ENCODE measurements at places on chromosomes 16 and 17.
A peak's percentile ranks its signal among the peaks of the same experiment; 100 is the strongest.

DNA sequence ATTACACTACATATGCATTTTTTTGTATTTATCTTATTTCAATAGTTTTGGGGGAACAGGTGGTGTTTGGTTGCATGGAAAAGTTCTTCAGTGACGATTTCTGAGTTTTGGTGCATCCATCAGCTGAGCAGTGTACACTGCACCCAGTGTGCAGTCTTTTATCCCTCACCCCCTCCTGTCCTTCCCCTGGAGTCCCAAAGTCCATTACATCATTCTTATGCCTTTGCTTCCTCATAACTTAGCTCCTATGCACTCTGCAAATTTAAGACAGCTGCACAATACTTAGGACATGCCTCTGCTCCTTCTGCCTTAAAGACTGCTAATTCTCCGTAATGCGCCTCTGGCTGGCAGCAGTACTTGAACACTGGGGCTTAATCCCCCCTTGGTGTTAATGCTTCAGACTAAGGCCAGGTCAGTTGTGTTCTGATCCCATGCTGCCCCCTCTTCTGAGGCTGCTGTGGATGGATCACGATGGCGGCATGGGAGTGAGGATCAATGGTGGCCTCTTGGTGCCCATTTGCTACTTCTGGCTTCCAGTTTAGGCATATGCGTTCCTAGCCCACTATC, 146.2 kb downstream of the PARN start:
- DNase-seq: no peak

DNA sequence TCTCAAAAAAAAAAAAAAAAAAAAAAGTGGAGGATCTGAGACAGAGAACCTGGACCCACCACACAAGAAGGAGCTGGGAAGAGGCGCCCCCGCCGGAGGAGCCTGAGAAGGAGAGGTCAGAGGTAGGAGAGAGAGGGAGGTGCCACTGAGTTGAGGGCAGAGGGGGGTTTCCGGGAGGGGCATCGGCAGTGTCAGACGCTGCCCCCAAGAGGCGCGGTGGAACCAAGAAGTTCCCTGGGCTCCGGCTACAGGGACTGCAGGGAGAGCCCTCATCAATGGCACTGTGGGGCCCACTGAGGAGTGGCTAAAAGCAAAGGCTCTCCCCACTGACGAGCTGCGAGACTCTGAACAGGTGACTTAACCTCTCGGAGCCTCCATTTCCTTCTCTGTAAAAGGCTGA, 4.2 kb downstream of the CCDC42 start:
- no peak for DNase-seq

DNA sequence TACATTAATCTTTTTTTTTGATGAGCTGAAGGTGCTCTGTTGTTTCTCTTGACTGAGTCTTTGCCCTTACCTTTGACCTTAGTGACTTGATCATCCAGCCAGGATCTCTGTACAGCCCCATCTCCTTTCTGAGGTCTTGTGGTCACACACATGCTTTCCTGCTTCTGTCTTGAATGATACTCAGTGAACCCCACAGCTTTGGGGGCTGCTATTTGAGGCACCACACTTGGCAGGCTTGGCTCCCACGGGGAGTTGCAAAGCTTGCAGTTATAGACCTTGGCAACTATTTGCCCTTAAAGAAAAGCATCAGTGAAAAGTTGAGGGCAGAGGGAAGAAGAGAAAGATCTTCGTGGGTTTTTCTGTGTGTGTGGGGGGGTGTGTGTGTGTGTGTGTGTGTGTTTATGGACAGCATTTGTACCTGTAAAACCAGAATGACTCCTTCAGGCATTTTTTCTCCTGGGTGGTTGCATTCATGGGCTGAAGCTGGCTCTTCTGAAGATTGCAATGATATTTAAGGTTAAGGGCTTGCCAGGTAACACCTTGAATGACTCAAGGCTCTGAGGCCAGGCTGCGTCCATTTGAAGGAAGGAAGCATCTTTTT, 101.6 kb downstream of the MSI2 start:
- DNase-seq: no peak

GRCh38 chr16:89357055-89357816, 133.1 kb downstream of the ANKRD11 start:
- DNase-seq: peak; percentile 69

DNA sequence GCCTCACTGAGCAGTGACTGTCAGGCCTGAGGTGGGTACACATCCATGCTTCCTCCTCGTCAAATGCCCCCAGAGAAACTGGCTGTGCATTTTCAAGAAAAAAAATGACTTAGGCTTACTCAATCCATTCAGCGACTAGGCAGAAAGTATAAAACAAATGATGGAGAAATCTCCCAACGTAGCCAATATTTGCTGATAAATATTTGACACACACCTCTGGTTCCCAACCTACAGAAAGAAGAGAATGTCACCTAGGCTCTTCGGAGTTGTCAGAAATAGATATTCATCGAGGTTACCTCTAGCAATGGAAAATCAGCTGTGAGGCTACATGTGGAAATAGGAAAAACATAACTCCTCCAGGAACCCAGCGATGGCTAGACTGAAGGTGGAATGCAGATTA, 12.4 kb upstream of the TOM1L1 start:
- no peak for DNase-seq

DNA sequence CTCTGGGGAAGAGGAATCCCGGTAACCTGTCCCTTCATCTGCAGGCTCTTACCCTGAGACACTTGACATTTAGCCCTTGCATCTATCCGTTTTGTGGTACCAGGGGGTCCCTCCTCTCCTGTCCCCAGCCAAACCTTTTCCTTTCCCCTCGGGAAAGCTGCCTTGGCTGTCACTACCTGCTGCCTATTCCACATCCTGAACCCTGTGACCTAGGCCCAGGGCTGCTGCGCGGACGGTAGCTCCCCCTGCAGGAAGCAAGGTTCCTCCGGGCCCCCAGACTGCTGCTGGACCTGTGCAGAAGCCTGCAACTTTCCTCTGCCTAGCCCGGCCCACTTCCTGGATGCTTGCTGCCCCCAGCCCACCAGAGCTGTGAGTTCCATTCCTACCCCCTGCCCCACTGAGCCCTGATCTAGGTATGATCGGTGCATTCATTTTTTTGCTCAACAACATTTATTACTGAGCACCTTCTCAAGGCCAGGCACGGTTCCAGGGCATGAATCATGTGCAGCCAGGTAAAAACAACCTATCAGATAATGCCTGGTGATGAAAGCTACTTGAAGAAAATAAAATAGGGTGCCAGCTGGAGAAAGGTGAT, 10.5 kb upstream of the ALDOA start:
- DNase-seq: no peak

- DNase-seq: no peak
Measured at GRCh38 chr17:79702034-79702433, 28.7 kb upstream of the ENPP7 start.

- DNase-seq: no peak
Measured at GRCh38 chr17:17253406-17253805, 16.4 kb upstream of the FLCN start.

GRCh38 chr16:50835358-50836060, 93.6 kb downstream of the CYLD start:
- no peak for DNase-seq

- no peak for DNase-seq
Measured at GRCh38 chr16:16105646-16106045, 117.6 kb downstream of the ABCC6 start.

DNA sequence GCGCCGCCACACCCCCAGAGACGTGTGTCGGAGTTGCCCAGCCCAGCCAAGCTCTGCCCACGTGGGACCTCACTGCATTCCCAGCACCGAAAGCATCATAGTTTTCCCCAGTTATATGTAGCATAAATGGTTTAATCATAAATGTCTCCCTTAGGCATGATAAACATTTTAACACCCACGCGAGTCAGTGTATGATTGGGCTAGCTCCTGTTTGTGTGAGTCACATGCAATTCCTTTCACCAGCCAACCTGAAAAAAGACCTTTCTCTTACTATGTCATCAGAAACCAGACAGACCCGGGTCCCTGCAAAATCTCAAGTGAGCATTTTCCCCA, 9.2 kb downstream of the TAF1C start:
- no peak for DNase-seq

DNA sequence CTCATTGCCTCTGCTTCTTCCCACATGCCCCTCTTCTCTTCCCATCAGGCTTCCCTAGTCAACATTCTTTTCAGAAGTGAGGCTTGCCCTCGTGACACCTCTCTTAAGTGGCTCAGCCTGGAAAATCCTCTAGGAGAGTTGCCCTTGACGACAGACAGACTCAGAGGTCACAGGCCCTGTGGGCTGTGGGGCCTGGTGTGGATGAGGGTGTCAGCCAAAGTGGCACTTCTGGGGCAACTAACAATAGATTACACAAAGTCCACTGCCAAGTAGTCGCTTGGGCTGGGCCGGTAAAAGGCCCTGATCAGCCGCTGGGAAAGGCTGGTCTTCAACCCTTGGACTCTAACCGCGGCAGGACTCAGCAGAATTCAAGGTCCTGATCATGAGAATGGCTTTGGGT, 33.7 kb upstream of the METTL16 start:
- DNase-seq: no peak

DNA sequence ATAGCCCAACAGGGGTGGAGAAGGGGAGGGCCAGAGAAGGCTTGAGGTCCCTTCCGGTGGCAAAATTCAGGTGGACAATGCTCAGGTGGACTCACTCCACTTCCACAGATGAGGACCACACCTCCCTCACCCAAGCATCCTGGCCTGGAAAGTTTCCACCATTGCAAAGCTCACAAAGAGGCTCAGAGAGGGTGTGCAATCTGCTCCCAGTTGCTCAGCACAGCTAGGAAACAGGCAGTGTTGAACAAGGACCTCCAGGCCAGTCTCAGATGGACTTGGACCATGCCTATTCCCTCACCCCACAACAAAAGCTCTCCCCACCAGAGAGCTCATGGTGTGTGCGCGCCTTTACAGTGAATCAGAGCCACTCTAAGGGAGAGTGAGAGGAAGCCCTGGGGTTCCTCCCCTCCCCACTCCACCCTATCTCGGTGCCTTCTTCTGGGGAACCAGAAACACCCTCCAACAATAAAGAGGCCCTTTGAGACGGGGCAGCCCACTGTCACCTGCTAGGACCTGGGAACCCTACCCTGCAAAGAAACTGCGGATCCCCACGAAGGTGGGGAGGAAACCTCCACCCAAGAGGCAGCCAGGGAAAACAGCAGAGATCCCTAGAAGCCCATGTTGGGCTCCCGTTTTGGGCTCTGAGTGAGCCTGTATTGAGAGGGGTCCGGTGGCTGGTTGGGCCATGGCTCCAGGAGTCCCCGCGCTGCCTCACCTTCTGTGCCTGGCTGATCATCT, 1.6 kb downstream of the FAM83G start:
- peak; percentile 27 for DNase-seq

DNA sequence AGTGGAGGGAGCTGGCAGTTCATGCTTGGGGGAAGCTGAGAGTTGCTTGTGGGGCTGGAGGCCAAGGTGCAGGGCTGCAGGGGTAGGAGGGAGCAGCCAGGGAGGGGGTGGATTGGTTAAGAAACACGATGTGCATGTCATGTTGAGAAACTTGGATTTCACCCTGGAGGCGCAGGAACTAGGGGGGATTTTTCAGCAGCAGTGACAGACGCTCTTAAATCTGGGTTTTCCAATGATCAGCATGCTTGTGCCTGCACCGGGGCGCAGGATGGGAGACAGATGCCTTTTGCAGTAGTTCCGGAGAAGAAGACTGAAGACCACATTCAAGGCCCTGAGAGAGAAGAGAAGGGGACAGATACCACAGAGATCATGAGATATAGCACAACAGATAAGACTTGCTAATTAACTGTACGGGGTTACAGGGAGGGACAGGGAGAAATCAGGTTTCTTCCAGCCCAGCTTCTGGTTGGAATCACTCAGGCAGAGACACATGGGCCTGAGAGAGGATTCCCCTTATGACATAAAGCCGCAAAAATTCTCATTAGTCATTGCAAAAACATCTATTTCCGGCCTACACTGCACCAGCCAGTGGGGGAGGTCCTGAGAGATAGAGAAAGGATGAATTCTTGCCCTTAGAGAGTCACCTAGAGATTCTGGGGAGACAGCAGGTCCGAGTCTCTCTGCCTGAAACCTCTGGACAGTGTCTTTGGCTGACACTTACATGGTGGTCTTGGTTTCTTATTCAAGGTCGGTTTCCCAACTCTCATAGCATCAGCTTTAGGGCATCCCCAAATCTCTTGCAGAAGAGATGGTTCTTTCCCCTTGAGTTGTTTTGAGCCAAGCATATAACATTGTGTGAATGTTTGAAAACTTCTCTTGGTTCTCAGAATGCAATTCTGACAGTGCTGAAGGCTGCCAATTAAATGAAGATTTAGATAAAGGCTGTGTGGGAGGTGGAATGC, 27.1 kb downstream of the CDH13 start:
- no peak for DNase-seq

- DNase-seq: no peak
Measured at GRCh38 chr16:52721331-52721730, 174.4 kb upstream of the TOX3 start.

GRCh38 chr17:29568331-29569244, at the start of gene TP53I13:
Gene TP53I13 (plus strand): TSS chr17:29568701. CDS start chr17:29568759, 58 bp downstream.
- DNase-seq: peak; percentile 51

GRCh38 chr16:35751191-35751941, 2292.0 kb downstream of the TP53TG3F start:
- DNase-seq: no peak

DNA sequence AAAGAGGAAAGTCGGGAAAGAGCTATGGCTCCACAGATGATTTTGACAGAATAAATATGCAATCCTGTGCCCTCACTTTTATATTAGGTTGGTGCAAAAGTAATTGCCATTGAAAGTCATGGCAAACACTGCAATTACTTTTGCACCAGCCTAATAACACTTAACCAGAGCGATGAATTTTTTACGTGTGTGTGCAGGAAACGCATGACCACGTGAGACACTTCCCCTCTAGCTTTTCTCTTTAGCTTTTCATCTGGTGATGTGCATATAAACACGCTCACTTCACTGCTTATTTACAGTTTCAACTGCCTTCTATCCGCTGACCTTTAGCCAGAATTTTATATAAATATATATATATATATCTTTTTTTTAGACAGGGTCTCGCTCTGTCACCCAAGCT, 216.3 kb upstream of the PSMD7 start:
- DNase-seq: no peak

- no peak for DNase-seq
Measured at GRCh38 chr17:17710728-17711541, 29.7 kb downstream of the RAI1 start.

DNA sequence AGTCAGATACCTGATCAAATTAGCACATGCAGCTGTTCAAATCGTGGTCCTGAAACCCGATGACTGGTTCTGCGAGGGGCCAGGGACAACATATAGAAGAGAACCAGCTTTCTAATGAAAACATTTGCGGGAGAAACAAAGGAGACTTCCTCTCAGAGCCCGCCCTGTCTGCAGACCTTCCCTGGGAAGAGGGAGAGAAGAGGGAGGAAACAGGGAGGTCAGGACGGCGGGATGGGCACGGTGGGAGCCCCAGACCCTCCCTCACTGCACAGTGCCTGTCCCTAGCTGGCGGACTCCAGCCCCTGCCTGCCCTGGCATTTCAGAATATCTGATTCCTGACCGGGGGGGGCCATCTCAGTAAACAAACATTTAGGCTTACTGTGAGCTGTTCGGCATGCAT, 317.3 kb downstream of the FOXL1 start:
- no peak for DNase-seq
